Activated CD4-positive, alpha-beta memory T cell treated with anti-CD3 and anti-CD28 coated beads, Interleukin-2, amount 10 ng/mL, durations not matched to agents 7 days and 5 days (primary cell): ENCODE measurements at places on chromosomes 6 and 20. TPM values are rescaled to one million over a fixed set of nuclear protein-coding genes. Genes with fewer than 3 reads are reported as not detected.
A peak's percentile ranks its signal among the peaks of the same experiment; 100 is the strongest.

Gene ADGRF5
- not detected for total RNA-seq

DNA sequence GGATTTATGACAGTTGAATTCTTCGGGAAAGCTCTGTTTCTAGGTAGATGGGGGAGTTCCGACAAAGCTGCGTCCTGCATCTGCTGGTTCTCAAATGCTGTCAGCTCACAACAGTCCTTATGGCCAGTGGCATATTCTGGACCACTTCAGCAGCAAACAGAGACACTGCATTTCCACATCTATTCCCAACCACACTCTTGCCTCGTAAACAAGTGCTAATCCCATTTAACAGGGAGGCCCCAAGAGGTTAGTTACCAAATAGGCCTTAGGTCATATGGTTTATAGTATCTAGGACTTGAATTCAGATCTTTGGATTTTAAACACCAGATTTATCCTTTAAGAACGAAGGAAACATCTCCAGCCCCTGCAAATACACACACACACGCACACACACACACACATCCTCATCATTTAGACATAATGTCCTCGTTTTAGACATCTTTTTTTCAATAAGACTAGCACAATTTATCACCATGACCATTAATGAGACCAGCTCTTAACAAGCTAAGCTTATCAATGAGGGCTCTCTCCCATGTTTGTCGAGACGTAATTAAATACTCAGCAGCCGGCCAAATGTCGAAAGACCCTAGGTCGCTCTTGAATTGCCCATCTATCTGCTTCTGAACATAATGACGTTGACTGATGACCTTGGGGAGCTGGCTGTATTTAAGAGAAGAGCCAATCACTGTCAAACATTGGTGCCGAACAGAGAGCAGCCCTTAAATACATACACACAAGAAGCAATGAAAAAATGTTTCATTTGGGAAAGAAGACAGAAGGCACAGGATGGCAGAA is 84.5 kb downstream of the PSMG4 start:
- no peaks in the 10 kb centered on the region for H3K36me3 ChIP-seq
- peaks cover 3% of the 10 kb centered on the region for H3K27me3 ChIP-seq
- H3K27ac ChIP-seq, result no peak overlapping the region
- peaks cover 3% of the 10 kb centered on the region for H3K4me1 ChIP-seq

- no peaks in the 10 kb centered on the region for H3K27me3 ChIP-seq
- no peak for DNase-seq
- peaks cover 32% of the 10 kb centered on the region for H3K4me1 ChIP-seq
- no peak overlapping the region for H3K4me3 ChIP-seq
- H3K27ac ChIP-seq, result peak overlapping the region; percentile 90
- peaks cover 25% of the 10 kb centered on the region for H3K36me3 ChIP-seq
These were observed 2.3 kb upstream of the CITED2 start for GRCh38 chr6:139376604-139377218.

GRCh38 chr6:5763871-5764270 is 242.9 kb downstream of the NRN1 start:
- no peak overlapping the region for H3K4me3 ChIP-seq
- H3K27me3 ChIP-seq, result no peaks in the 10 kb centered on the region
- no peak for DNase-seq

GRCh38 chr6:125717120-125717731 is 32.2 kb upstream of the HEY2 start:
- no peak overlapping the region for H3K27ac ChIP-seq
- no peaks in the 10 kb centered on the region for H3K36me3 ChIP-seq
- DNase-seq, result no peak

GRCh38 chr6:14664621-14665315 is 547.2 kb downstream of the CD83 start:
- H3K36me3 ChIP-seq, result no peaks in the 10 kb centered on the region
- H3K4me1 ChIP-seq, result peaks cover 27% of the 10 kb centered on the region
- peak overlapping the region; percentile 50 for H3K27ac ChIP-seq
- H3K4me3 ChIP-seq, result peak overlapping the region; percentile 9
- peaks cover 16% of the 10 kb centered on the region for H3K27me3 ChIP-seq
- peak; percentile 32 for DNase-seq
